ENCODE measurements at places on chromosomes 1 and 21.

DNA sequence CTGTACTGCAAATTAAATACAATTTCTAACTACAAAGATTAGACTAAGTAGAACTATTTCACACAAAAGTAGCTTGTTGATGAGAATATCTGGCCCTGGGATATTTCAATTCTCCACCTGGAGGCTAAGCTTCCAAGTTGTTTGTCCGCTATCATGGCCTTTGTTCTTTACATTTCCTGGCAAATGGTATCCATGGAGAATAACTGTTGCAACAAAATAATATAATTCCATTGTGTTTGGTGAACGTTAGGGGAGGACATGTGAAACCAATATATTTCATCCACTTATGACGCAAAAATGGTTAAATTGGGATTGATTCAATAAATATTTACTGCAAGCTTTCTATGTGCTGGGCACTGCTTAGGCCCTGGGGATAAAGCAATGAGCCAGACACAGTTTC lies 565.4 kb downstream of the PTPRC start:
- no peak for DNase-seq

DNA sequence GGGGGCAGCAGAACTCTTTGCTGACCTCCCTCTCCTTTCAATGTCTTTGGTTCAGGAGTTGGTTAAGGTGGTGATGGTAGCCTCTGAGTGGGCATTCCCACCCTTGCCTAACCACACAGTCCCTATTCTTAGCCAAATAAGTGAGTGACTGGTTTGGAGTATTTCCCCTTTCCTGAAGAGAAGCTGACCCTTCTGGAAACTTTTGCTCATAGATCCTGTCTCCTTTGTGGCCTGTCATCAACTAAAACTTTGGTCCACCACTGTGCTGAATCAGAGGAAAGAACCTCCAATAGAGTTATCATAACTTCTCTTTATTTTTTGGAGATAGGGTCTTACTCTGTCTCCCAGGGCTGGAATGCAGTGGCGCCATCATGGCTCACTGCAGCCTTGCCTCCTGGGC lies 31.1 kb downstream of the C1orf21 start:
- no peak for DNase-seq

DNA sequence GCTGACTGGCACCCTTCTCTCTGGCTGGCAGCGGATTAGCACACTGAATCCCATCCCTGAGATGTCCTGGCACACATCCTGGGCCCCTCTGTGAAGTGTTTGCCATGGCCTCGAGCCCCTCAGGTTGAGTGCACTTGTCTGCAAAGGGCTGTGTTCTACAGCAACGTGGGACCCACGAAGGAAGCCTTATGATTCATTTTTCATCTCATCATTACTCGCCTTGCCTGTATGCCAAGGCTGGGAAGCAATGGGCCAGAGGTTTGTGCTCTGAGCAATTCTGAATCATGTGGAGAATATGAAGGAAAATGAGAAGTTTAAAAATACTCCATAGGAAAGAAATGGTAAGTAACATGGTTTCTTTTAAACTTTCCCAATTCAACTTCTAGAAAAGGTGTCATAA lies 124.8 kb upstream of the LMO4 start:
- no peak for DNase-seq

DNA sequence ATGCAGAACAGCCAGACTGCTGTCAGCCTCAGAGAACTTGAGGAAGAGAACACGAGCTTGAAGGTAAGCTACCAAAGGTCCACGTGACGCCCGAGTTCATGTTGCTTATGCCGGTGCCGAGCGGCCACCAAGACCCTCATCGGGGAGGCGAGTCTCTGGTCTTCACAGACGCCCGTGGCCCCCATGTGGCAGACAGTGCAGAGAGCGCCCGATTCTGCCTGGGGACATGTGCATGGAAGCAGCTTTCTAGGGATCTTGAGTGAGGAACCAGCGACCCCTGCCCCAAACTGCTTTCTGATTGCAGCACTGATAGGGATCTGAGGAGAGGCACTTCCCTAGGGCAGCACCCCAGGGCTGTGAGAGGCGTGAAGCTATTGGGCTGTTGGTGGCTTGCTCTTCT lies 56.3 kb upstream of the DIP2A start:
- DNase-seq = no peak

GRCh38 chr1:62040450-62040849 lies 154.2 kb upstream of the L1TD1 start:
- no peak for DNase-seq

Data from CD4-positive, alpha-beta T cell treated with Interleukin-2 at 100 ng/mL for 4 hours (primary cell).